CD4-positive, alpha-beta T cell treated with Interleukin-1 beta for 1 hour (primary cell): ENCODE measurements at places on chromosomes 3 and 15.
A peak's percentile ranks its signal among the peaks of the same experiment; 100 is the strongest.

DNA sequence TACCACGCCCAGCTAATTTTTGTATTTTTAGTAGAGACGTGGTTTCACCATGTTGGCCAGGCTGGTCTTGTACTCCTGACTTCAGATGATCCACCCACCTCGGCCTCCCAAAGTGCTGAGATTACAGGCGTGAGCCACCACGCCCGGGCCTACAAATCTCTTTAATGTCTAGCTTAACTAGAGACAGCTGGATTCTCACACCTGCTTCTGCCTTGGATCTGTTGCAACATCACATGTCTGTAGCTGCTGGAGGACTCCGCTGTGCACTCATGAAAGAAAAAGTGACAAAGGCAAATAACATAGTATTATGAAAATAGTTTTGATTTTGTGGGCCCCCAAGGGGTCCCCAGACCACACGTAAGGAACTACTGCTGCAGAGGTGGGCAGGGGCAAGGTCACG lies 85.9 kb downstream of the NCEH1 start:
- no peak for DNase-seq

DNA sequence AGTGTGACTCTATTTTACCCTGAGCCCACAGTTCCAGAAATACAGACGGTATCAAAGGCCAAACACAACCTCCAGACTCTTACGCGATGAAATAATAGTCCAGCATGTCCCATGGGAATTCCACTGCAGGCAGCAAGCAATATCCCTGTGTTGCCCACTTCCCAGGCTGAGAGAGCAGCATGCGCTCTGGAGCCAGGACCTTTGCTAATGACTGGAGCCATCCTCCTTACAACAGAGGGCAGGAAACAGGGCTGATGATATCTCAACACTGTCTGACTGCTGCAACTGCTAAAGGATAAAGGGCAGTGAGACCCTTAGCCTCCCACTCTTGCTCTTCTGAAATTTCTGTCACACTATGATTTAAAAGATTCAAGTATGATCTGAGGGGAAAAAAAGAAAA lies 34.8 kb downstream of the MCF2L2 start:
- DNase-seq = no peak

- peak; percentile 85 for DNase-seq
Observed at GRCh38 chr15:45200799-45201556, 13.2 kb upstream of the SHF start.

DNA sequence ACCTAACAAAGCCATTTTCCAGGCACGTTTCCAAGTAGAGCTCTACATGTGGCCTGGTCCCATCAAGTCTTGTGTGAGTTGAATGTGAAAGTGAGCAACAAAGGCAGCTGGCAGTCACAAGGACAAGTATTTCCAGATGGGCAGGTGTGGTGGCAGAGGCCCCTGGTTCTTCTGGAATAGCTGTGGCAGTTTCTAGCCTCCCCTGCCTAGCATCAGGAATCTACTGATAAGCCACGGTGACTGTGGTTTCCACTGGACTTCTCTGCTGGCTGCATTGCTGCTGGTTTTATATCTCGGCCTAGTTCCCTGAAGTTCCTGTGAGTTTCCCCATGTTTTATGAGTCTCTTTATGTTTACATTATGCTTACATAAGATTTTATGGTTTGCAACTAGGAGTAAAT lies 117.7 kb downstream of the GOLIM4 start:
- no peak for DNase-seq

DNA sequence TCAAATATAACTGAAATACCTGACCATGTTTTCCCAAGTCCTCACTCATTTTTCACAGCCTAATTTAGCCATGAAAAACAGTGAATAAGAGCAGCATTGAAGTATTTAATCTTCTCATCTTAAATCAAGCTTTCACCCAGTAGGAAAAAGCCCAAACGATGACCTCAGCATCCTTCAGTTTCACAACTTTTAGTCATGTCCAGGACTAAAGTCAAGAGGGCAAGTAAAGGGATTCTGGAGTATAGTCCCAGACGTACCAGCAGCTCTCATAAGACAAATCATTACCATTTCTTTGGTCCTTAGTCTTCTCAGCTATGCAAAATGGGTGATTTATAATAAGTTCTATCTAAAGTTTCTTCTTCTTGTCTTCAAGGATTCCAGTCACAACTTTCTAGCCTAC lies 237.3 kb downstream of the IL5RA start:
- DNase-seq = no peak

DNA sequence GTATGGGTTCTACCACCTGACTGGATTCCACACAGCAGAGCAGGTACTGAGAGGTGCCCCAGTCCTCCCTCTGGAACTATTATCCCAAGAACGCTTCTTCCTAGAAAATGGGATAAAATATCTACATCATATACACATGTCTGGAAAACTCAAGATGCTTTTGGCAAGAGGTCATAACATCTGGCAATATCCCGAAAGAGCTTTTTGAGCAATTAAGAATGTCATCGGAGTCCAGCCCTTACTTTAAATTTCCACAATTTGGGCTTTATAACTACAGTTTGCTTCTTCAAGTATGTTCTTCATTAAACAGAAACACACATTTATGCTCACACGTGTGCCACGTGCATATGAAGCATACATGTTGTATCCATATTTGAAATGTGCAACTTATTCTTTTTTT lies 365.9 kb upstream of the THBS1 start:
- DNase-seq = no peak

DNA sequence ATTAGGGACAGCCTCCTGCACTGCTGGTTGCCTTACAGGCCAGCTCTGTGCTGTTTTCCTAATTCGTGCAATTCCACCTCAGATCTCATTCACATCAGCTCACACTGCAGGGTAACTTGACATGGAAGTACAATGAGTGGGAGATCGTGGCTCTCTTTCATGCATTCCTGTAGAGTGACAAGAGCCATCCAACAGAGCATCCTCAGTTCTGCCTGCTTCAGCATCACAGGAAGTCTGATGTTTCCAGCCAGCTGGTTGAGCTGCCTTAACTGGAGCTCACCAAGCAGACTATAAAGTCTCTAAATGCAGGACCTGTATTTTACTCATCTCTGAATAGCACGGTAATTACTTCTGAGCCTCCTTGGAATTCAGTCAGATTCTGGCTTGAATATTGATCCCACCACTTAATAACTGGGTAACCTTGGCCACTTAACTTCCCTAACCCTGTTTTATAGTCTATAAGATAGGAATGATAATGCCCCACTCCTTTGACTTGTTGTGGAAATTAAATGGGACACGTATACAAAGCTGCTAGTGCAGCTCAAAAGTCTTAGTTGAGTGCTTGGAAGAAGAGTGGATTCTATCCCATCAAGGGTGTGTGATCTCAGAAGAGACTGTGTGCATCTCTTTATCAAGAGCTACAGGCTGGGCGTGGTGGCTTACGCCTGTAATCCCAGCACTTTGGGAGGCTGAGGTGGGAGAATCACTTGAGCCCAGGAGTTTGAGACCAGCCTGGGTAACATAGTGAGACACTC lies 1.4 kb upstream of the DIS3L start:
- DNase-seq = no peak

DNA sequence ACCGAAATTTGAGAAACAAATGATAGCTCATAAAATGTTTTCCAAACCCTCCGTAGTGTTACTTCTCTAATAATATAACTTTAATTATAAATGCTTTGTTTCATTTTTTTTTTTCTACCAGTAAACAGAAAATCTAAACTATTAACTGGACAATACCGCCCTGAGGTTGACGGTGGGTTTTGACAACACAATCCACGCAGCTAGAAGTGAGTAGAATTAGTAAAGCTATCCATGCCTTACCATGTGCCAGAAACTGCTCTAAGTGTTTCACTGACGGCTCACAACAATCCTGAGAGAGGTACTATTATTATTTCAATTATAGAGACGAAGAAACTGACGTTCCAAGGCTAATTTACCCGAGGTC lies 410 bp downstream of the NDUFAF1 start:
- no peak for DNase-seq

- no peak for DNase-seq
Observed at GRCh38 chr15:33810073-33810595, 158.2 kb upstream of the CHRM5 start.

- DNase-seq = no peak
Observed at GRCh38 chr3:187069857-187070516, 69.3 kb downstream of the RPL39L start.

DNA sequence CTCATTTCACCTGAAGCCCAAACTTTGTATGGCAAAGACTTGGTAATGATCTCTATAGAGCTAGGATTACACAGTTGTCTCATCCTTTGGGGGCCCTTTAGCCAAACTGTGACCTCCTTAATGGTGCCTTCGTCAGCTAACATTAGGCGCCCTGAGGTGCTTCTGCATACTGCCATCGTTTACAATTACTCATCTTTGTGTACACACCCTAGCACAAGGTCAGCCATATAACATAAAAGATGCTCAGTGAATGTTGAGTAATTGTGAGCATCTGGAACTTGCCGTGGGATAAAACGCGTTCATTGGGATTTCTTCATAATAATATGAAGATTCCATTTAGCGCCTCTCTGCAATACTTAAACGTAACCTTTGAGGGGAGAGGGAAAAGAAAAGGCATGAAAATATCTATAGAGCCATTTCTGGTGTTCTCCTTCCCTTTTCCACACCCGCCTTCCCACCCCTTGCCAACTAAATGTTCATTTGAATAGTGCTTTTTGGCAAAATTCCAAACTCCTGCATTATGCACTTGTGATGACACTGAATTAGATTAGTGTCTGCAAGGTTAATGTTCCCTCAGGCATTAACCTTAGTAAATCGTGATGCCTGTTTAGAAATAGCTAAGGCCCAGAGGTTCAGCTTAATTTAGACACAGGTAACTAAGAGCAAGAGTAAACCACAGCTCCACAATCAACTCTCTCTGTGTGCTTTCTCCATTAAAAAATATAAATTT lies 990 bp upstream of the ZNF148 start:
- no peak for DNase-seq

DNA sequence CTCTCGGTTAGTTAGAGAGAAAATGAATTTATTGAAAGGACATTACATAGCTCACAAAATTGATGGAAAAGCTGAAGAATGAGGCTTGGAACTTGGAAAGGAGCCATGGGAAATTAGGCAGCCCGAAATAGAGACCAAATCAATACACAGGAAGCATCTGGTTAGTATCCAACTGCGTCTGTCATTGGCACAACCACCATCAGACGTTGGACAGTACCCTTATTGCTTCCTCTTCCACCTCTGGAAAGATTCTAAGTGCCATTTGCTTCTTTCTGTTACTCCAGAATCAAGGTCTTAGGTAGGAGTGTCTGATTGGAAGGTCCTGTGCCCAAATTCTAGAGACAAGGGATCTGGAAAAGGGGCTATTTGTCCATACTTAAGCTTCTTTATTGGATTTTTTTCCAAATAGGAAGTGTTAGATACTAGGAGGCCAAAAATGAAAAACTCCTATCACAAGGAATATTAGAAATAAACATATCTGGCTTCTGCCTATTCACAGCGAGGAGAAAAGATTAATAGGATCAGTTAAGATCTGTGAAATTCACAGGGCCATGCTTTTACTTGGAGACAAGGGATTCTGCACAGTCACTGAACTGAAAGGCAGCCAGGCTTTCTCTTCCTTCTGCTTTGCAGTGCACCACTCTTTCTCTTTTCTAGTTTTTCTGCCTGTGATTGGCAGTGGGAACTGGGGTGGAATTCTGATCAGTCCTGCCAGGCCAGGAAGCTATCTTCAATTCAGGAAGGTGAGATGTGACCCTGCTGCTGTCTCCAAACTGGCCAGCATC lies 10.7 kb upstream of the HACD2 start:
- no peak for DNase-seq

DNA sequence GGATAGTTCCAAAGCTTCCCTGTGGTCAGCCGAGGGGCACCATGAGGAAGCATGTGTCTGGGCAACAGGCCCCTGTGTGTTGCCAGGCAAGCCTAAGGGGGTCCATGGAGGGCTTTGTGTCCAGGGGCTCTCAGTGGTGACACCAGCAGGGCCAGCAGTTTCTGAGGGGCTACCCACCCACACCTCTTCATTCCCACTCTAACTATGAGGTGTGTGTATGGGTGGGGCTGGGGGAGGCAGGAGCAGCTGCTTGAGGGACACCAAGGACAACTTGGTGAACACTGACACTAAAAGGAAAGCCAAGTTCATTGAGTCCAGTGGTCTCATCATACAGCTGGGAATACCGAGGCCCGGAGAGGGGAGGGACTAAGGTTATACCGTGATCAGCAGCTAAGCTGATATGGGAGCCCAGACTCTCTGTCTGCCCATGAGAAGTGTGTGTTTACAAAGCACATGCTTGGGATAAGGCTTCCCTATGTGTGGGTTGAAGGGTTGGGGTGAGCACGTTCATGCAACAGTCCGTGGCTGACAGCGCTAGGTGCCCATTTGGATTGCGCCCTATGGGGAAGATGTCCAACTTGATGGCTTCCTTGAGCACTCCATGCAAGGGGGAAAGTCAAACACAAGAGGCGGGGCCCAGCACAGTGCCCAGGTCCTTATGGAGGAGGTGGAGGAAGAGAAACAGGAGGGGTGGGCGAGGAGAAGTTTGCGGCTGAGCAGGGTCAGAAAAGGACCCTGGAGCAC lies 34.8 kb upstream of the CHRNB4 start:
- no peak for DNase-seq

GRCh38 chr3:14129296-14129695 lies 4.4 kb downstream of the TMEM43 start:
- DNase-seq = no peak

DNA sequence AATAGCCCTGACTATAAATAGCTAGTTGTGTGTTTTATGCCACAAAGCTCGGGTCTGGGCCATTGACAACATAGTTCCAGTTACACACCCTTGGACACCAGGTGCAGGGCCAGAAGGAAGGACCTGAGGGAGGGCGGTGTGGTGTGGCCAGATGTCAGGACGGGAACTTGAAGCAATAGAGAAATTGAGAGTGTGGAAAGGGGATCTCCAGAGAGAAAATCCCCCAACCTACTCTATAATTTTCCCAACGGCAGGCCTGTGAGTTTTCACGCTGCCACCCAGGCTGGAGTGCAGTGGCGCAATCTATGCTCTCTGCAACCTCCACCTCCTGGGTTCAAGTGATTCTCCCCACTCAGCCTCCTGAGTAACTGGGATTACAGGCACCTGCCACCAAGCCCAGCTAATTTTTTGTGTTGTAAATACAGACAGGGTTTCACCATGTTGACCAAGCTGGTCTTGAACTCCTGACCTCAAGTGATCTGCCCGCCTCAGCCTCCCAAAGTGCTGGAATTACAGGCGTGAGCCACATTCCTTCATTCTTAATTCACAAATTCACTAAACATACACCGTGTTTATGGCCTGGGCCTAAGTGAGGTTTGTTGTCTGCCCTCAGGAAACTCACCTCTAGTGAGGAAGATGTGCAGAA lies 70.8 kb upstream of the KLF13 start:
- peak; percentile 43 for DNase-seq

DNA sequence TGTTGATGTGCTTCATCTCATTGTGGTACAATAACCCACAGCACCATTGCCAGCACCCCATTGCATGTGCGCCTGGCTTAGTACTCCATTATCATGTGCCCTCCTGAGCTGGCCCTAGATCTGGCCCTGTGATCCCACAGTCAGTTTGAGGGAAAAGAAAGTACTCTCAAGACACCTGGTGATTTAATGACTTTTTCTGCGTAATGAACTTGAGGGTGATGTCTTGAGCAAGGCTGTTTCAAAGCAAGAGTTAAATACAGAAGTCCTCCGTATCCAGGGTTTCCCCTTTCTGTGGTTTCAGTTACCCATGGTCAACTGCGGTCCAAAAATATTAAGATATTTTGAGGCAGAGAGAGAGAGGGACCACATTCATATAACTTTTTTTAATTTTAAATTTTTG lies 16.3 kb downstream of the C3orf20 start:
- no peak for DNase-seq
